ENCODE measurements at places on chromosomes 4 and X.

GRCh38 chrX:22389556-22390179, 117.0 kb downstream of the CBLL2 start:
- no peak for DNase-seq

DNA sequence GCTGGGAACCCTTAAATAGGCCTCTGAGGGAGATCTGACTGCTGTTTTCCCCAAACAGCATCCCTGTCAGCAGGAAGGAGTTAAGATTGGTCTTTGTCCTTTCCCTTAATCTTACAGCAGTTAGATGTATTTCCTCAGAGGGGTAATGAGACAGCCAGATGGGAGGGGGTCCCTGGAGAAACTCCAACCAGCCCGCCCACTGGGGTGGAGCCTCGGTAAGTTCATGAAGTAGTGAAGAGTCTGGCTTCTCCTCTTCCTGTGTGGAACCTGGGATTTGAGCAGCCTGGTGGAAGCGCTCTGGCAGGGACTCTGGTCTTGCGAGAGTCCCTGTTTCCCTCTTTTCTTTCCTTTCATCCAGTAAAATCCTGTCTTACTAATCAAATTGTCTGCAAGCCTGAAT, 330.0 kb downstream of the TLL1 start:
- DNase-seq, result no peak

GRCh38 chr4:111066447-111066846, 443.6 kb upstream of the PITX2 start:
- no peak for DNase-seq

DNA sequence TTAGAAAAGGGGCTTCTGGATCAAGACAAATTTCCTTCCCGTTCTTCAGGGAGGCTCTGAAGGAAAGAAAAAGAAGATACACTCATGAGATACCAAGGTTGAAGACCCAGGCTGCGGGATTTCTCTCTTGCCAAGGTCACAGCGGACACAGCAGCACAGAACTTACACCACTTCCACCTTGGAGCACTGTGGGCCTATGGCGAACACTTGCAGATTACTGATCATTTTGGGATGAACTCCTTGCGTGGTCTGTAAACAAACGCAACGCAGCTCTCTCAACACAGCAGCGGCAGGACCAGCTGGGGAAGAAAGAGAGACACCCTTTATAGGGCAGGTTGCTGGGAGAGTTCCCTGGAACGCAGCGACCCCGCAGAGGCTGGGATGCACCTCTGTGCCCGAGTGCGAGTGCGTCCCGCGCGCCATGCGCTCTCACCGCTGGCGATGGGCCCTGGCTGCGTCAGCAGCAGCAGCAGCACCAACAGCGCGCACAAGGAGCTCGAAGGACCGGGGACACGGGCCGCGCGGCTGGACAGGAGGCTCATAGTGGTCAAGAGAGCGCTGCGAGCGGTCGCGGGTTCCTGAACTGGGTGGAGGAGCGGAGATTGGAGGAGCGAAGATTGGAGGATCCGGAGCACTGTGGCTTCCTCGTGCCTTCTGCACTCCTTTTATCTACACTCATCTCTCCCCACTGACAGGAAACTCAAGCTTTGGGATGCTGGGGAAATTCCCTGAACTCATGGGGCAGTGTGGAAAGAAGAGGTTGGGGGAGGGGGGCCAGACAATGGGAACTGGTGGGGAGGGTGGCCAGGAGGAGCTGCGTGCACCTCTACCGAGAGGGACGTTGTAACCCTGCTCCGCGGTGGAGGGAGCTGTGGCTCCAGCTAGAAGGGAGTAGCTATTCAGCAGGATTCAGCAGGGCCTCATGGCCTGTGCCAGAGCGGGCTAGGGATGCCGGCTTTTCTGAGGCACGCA, at the start of gene CXCL5:
CXCL5 (minus strand) TSS at position 638 of the 972 bp plus-strand sequence; CDS start at position 542, 96 bp downstream.
- no peak for DNase-seq

DNA sequence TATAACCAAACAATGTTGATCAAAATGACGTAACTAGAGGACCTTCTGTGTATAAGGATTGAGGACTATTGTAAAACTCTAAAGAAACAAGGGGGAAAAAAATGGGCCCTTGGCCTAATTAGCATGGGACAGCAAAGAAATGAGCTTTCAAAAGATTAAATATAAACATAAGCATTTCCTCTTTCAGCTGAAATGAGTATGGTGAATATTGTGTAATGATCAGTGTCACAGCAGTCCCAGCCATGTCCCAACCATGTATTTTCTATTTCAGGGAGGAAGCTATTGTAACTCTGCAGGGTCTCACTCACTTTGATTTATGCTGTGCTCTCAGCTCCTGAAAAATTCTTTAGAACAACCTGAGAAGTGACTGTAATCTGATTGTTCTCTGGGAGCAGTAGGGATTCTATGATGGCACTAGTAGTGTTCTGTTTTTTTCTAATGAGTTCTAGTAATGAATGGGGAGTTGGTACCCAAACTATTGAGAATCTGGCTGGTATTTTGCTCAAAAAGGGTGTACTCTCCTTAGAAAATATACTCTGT, 25.8 kb downstream of the ANXA10 start:
- no peak for DNase-seq

GRCh38 chrX:19743386-19743785, 144.0 kb downstream of the SH3KBP1 start:
- DNase-seq, result no peak

- no peak for DNase-seq
Measured at GRCh38 chr4:165504184-165504583, 125.4 kb downstream of the CPE start.

- DNase-seq, result no peak
Measured at GRCh38 chrX:122475306-122475705, 708.8 kb upstream of the GRIA3 start.

GRCh38 chr4:113212613-113213012, 163.2 kb downstream of the ANK2 start:
- no peak for DNase-seq

DNA sequence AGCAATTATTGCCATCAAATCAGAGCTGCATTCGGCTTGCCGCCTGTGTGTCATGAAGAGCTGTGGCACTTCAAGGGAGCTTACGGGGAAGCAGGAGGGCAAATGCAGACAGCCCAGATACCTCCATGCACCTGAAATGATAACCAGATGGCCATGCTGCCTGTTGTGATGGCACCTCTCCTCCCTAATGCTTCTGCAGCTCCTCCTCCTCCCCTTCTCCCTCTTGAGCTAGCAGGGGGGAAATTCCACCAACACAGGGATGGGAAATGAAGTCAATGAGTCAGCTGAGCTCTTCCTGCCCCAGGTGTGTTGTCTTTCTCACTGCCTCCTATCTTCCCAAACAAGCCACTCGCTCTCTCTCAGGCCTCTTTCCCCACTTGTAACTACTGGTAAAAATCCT, 565.0 kb downstream of the BCOR start:
- no peak for DNase-seq

- no peak for DNase-seq
Measured at GRCh38 chr4:163486321-163486720, 8.2 kb upstream of the TMA16 start.

GRCh38 chr4:6172093-6172926, 28.0 kb downstream of the JAKMIP1 start:
- DNase-seq, result no peak

DNA sequence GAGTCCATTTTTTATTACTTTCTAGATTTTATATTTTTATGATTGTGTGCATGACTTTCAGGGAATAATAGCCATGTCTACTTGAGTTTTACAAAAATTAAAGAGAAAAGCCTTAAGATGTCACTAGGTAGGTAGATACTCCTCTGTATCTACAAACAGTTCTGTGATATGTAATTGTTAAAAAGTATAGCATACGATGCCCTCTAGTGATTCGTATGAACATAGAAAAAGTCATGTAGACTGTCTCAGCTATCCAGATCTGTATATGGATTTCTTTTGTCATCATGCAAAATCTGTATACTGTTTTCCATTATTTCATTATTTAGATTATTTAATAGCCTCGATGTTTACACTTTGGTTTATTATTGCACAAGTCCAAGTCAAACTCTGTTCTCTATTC, 856.6 kb downstream of the CENPC start:
- no peak for DNase-seq

DNA sequence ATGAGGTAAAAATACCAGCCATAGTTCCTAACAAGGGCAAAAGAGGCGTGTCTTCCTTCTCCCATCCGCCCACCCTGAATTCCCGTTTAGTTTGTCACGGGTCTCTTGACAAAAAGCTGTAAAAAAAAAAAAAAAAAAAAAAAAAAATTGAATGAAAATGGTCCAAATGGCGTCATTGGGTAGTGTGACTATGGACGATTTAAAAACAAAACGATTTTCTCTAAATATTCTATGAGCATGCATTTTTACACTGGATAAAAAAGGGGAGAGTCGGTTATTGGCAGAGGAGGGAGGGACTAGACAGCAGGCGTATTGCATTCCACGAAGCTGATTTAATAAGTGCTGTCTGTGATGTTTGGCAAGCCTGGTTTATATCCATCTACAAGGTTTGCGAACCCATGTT, at the start of gene FAM133A:
FAM133A (plus strand) TSS at position 338 of the 403 bp plus-strand sequence. CDS start 35,214 bp downstream, outside the sequence.
- DNase-seq, result no peak

DNA sequence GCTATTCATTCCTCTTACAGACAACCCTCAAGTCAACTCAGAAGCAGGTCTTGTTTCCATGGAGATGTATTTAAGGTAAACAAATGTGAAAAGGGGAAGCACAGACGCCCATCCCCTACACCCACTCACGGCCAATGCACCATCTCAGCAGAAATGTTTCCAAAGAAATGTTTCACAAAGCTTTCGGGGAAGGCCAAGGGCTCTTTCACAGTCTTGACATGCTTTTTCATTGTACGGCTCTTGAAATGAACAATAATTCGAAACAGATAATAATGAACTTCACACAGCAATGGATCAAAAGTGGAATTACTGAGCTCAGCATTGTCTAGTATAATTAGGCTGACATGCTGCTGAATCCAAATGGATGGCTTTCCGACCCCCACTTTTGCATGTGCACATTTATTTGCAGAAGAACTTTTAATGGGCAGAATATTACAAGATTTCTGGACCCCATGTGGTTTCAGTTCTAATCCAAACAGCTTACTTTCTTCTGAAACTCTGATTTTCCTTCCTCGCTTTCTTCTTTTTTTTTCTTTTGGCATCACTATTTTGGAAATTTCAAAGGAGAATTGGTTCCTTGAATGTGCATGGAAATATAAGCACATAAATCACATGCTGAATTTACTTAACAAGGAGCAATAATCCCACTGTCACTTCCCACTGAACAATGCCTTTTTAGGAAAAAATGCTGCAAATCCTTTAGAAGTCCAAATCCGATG, 160.9 kb downstream of the SMIM20 start:
- DNase-seq, result no peak

GRCh38 chr4:74283614-74284013, 24.7 kb upstream of the EPGN start:
- no peak for DNase-seq

- DNase-seq, result no peak
Measured at GRCh38 chrX:124395145-124395880, 49.0 kb downstream of the SH2D1A start.

- no peak for DNase-seq
Measured at GRCh38 chr4:101651778-101652177, 138.8 kb upstream of the BANK1 start.

- no peak for DNase-seq
Measured at GRCh38 chr4:156293657-156294297, 340.1 kb upstream of the CTSO start.

DNA sequence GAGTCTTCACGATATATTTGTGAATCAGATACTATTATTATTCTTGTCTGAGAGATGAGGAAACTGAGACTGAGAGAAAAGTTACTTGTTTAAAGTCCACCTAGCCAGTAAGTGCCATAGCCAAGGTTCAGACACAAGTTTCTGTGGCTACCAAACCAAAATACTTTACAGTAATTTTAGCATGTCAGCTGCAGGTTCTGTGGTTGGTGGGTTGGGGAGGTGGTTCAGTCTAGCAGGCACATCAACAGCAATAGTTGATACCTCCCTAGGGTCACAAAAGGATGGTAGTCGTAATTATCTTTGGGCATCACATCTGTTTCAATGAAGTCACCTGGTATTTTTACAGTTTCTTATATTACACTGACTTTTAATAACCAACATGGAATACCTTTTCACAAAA, 35.6 kb upstream of the EDA2R start:
- no peak for DNase-seq

GRCh38 chr4:106351016-106351415, 17.6 kb downstream of the GIMD1 start:
- no peak for DNase-seq

Data from activated T-helper 1 cell treated with anti-CD3 and anti-CD28 coated beads, Interleukin-2, amount 50 U/mL, for 16 hours (primary cell).